ENCODE measurements at places on chromosomes 6 and 20. TPM values are rescaled to one million over a fixed set of nuclear protein-coding genes. Genes with fewer than 3 reads are reported as not detected.

MUC22 gene
- total RNA-seq: not detected

TPBG gene
- 47.3 TPM for total RNA-seq

PCK1 gene
- not detected for total RNA-seq

CST7 gene
- not detected for total RNA-seq

MLN gene
- not detected for total RNA-seq

GJA10 gene
- not detected for total RNA-seq

SLC22A1 gene
- 1.7 TPM for total RNA-seq

FRMD1 gene
- total RNA-seq: not detected

LINC00237 gene
- not detected for total RNA-seq

CCDC170 gene
- 0.11 TPM for total RNA-seq

LHFPL5 gene
- not detected for total RNA-seq

PTCHD4 gene
- not detected for total RNA-seq

UNC5CL gene
- total RNA-seq: 0.38 TPM

CRISP2 gene
- total RNA-seq: not detected

TDRD6 gene
- total RNA-seq: not detected

LST1 gene
- not detected for total RNA-seq

ADA gene
- total RNA-seq: 61.2 TPM

HLA-DQA1 gene
- total RNA-seq: not detected

MCCD1 gene
- not detected for total RNA-seq

SNRPB gene
- total RNA-seq: 1,036 TPM

HLA-DRA gene
- not detected for total RNA-seq

MYT1 gene
- 0.08 TPM for total RNA-seq

RAE1 gene
- total RNA-seq: 68.7 TPM

BPIFA1 gene
- not detected for total RNA-seq
